ENCODE measurements at places on chromosomes 13 and 19.

GRCh38 chr13:106570299-106570852 lies 2.4 kb upstream of the ARGLU1 start:
- DNase-seq, result peak; percentile 86

DNA sequence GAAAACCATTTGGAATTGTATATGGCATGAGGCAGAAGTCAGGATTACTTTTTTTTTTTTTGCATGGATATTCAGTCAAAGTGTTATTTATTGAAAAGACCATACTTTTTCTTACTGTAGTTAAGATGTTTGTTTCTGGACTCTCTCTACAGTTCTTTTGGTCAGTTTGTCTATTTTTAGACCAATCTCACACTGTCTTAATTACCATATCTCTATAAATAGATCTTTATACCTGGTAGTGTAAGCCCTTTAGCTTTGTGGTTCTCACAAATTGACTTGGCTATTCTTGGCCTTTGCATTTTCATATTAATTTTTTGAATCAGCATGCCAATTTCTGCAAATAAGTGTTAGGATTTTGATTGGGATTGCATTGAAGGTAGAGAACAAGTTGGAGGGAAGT lies 96.8 kb downstream of the MAB21L1 start:
- DNase-seq, result no peak

- no peak for DNase-seq
Observed at GRCh38 chr19:5247957-5248705, 92.5 kb downstream of the PTPRS start.

DNA sequence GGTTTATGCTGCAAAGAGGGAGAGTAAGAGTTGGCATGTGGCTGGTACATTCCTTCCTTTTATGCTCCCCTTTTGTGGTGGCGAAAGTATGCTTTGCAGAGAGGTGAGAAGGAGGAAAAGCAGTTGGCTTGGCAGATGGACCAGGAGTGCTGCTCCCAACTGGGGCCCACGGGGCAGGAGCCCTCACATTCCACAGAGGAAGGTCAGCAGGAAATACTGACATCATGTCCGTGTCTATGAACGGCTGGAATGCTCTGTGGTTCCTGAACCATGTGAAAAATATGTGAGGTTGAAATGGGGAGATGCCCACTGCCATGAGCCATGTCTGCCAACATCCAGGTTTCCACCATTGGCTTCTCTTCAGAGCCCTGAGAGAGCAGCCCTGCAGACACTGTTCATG lies 33.3 kb upstream of the GAS6 start:
- DNase-seq, result no peak

- no peak for DNase-seq
Observed at GRCh38 chr19:28652765-28653164, 560.2 kb downstream of the UQCRFS1 start.

GRCh38 chr19:10823690-10824089 lies 12.3 kb downstream of the TMED1 start:
- no peak for DNase-seq

GRCh38 chr19:1765232-1765903 lies 12.1 kb downstream of the ONECUT3 start:
- no peak for DNase-seq

DNA sequence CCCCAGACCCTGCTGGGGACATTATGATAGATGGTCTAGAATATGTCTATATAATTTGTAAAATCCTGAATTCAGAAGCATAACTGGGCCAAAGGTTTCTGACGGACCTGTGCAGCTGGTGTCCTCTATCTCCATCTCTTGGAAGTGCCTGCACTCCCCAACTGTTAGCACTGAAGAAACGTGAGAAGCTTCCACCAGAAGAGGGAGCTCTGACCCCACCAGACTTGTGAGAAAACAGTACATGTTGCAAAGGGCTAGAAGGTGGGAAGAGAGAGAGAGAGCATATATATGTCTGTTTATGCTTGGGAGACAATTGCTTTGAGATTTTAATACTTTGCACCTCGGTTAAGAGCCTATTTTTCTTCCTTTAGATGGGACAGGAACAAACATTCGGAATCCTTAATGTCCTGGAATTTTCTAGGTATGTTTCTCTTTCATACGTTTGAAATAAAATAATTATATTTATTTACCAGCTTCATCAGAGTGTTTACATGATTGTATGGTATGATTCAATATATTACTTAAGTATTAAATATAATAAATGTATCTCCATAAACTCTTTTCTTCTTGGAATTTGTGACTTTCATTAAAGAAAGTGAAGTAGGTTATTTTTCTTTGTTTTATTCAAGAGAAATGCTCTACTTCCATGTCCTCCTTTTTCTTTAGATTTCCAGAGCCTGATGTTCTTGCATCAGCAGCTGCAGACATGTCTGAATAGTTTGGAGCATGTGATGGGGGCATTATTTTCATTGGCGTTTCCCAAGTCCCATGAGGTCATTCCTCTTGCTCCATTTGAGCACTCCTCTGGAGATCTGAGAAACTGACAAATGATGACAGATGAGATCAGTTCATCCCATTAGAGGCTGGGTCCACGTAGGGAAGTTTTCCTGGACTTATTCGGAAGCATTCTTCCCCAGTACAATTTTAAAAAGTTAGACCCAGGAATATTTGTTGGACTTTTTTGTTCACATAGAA lies 202.9 kb downstream of the ATP8A2 start:
- peak; percentile 79 for DNase-seq

GRCh38 chr13:96940961-96941360 lies 53.3 kb downstream of the OXGR1 start:
- no peak for DNase-seq

DNA sequence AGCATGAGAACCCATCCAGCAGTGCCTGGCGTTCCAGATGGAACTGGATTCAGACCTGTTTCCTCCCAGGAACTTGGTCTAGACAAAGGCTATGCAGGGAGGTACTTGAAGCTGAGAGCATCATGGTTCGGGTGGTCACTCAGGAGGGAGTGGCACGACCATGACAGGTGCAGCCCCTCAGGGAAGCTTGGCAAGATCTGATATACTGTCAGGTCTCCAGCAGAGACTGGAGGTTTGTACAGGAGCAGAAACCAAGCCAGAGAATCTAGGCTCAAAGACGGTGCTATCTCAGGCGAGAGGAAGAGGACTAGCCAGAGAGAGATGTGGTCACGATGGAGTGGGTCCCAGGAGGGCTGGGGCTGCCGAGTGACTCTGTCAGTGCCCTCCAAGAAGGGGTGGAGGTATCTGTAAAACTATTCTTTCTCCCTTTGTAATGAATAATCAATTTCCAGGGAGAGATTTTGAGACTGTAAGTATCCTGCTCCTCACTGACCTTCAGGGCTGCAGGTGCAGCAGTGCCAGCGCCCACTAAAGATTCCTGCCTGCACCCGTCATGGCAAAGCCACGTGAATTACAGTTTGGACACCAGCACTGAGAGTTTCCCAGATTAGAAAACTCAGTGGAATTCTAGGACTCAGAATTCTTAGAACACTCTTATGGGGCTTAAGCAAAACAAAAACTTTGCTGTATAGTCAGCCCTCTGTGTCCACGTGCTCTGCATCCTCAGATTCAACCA lies 10.2 kb upstream of the DCUN1D2 start:
- no peak for DNase-seq

- no peak for DNase-seq
Observed at GRCh38 chr19:50535672-50536187, 22.0 kb upstream of the ASPDH start.

- DNase-seq, result no peak
Observed at GRCh38 chr13:40595693-40596092, 70.7 kb downstream of the FOXO1 start.

DNA sequence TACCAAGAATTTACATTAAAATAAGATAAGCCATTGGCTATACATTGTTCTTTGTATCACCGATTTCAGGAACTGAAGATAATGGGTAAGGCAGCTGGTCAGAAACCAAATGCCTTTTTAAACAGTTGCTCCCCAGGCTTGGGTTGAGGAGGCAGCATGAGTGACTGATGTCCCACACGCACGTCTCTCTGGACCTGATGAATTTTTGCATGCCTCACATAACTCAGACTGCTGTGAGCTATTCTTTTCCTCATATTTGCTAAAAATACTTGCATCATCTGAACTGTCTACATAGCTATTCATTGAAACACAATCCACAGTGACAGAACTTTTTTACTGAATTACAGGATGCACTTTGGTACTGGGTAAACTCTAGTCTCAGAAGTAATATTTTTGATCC lies 123.6 kb upstream of the MAB21L1 start:
- DNase-seq, result no peak

- DNase-seq, result no peak
Observed at GRCh38 chr19:23908165-23908564, 6.5 kb upstream of the ZNF726 start.

DNA sequence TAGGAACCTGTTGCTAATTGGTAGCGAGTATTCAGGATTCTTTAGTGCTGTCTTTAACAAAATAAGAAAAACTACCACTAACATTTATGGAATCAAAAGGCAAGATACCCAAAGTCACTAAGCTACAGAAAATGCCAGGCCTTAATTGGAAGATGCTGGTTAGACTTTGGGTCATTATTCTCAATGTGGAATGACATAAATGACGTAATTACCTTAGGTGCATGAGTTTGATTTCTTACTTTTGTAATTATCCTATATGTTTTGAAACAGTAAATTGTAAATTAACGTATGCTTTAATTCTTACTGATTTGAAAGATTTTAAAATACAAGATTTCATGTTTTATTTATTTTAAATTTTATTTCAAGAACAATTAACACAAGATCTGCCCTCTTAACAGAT lies 25.0 kb downstream of the SGCG start:
- DNase-seq, result no peak

- DNase-seq, result no peak
Observed at GRCh38 chr13:111857846-111858560, 208.9 kb upstream of the SOX1 start.

DNA sequence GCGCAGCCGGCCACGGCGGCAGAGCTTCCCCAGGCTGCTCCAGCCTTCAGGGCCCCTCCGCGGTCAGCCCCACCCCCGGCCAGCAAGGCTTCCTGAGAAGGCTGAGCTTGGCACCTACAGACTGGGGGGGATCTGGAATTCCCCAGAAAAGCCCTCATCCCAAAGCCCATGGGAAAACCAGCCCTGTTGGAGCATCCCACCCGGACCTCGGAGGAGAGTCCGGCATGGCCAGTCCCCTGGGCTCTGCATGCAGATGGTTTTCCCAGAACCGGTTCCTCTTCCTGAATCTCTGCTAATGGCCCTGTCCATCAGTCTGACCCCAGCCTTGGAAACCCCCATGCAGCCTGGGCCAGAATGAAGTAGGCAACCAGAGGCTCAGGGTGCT lies 10.3 kb downstream of the RASA3 start:
- no peak for DNase-seq

DNA sequence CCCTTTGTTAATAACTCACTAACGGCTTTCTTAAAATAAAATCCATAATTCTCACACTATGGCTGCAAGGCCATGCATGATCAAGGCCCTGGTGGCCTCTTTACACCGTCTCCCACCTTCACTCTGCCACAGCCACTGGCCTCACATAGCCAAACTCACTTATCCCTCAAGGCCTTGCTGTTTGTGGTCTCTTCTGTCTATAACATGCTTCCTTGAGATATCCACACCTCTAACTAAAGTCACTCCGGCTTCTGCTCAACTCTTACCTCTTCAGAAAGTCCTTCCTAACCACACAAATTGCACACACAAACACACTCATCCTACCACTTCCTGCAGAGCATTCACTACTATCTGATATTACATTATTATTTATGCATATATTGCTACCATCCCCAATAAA lies 262.5 kb downstream of the DIAPH3 start:
- DNase-seq, result peak; percentile 40

DNA sequence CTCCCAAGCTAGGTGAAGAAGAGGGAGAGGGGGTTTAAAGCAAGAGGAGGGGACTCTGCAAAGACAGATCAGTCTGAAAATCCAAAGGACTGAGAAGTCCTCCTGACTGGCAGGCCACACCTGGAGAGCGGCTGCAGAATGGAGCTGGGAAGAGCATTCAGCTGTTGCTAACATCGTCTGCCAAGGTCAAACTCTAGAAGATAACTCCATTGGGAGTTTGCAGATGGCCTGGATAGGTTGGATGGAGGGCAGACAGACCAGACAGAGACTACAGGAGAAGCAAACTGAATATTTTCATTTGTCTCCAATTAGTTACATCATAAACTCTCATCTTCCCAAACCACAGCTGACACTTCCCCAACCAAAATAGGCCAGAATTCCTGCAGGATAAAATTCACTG lies 19.9 kb upstream of the SHISA2 start:
- DNase-seq, result no peak

GRCh38 chr13:39985071-39985470 lies 329.6 kb downstream of the COG6 start:
- no peak for DNase-seq

GRCh38 chr19:16831531-16831930 lies 2.3 kb downstream of the SIN3B start:
- DNase-seq, result no peak

DNA sequence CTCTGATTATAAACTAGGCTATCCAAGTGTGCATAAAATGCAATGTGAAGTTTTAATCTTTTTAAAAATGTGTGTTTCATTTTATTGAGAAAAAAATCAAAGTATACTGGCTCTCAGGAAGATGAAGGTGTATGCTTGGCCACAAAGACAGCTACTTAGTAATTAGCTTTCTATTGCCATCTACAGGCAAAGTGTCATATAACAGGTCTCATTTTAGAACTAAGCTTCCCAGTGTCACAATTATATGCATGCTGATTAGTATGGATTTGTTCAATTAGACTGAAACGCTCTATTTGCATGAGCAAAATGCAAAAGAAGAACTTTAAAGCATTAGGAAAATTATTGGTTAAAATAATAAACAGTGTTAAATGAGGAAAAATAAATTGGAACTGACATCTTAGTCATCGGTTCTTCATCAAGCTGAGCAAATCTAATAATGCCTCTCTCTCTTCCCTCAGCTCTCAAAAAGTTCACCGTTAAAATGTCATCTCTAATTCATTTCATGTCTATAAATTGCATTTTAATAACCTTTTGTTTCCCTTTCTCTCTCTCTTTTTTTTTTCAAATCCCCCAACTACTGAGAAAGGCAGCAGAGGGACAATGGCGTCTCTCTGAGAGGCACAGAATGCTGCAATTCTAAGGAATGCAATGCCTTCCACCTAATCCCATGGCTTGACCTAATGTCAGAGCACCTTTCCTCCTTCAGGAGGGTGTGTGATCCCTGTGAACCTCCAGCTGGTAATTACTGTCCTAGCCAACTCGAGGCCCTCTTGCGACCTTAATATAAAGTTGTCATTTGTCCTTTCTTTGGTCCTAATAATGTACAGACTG lies 313.1 kb upstream of the MAB21L1 start:
- peak; percentile 27 for DNase-seq

DNA sequence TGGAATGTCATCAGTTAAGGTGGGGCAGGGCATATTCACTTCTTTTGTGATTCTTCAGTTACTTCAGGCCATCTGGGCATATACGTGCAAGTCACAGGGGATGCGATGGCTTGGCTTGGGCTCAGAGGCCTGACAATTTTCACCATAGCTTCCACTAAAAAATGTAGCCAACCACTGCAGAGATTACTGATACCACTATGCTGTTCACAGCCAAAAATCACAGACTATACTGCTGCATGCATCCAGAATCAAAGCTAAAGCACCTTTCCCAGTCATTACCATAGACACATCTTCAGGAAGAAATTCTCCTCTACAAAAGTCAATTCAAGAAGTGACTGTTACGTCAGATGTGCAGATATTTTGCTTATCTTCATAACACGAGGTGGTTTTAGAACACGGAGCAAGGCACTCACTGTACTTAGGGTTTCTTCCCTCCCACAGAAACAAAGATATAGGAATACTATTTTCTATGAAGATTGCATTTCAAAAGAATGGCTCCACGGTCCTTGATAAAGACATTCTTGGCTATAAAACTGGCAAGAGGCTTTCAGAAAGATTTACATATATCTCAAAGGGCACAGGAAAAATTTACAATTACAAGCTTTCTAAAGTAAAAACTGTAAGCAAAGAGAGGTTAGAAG lies 1556.6 kb upstream of the PRR20A start:
- no peak for DNase-seq

All from common myeloid progenitor, CD34-positive (primary cell).